ENCODE measurements at places on chromosomes 3 and 15.

GRCh38 chr15:51267051-51267702, 71.2 kb downstream of the CYP19A1 start:
- peak; percentile 5 for DNase-seq

DNA sequence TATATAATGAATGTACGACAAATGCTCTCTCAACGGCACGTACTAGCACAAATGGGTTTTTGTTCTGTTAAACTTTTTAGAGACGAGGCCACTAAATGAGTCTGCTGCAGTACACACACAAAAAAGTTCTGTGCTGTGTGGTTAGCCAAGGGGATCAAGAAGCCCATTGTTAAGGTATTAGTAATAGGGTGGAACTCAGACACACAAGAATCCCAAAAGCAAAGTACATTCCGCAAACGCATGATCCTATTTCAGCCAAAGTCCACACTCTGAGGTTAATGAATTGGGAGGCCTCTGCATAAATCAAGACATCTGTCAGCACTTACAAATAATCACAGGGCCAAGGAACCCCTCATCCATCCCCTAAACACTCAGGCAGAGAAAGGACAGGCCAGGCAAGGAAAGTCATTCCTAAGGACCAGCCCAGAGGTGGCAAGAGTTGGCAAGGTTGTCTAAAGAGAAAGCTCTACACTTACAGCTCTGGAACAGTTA, 12.1 kb downstream of the OSBPL10 start:
- DNase-seq: peak; percentile 97

DNA sequence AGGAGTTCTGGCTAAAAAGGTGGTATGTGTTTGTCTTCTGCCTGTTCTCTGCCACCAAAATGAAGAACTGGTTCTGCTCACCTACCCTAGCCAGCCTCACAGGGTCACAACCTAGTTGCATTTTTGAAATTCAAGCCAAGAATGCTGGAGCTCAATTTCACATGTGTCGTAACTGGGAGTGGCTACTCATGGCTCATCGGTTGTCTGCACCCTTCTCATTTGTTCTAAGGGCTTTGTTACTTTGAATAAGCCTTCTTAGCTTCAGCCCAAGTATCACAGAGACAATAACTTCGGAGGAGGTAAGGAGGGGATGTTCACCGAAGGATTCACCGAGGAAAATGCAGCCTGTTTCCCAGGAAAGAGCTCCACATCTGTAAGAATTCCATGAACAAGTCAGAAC, 134.3 kb upstream of the RARB start:
- DNase-seq: peak; percentile 9

- no peak for DNase-seq
These were observed 141.2 kb upstream of the LINGO1 start for GRCh38 chr15:77773903-77774302.

DNA sequence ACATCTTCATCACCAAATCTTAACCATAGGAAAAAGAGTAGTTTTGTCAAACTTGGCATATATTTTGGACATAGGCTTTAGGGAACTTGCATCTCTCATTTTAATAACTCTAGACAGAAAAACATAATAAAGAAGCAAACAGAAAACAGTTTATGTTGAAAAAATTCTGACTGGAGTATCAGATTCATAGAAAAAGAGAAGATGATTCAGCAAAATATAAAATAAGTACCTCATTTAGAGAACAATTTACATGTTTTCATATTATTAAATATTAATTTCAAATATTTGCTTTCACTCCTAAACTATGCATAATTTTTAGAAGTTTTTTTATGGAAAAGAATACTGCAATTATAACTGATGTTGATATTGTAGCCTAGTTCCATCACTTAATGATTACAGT, 12.5 kb downstream of the SATB1 start:
- DNase-seq: no peak

DNA sequence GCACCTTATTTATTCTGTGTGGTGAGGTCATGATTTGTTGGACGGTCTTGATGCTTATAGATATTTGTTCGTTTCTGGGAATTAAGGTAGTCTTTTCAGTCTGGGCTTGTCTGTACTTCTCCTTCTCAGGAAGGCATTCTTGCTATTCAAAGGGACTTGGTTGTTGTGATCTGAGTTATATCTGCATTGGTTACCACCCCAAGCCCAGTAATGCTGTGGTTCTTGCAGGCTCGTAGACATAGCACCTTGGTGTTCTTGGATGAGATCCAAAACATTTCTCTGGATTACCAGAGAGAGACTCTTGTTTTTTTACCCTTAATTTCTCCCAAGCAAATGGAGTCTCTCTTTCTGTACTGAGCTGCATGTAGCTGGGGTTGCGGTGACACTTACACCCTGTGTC, 128.0 kb upstream of the CBLB start:
- no peak for DNase-seq

- DNase-seq: no peak
These were observed 323.3 kb downstream of the DIPK2A start for GRCh38 chr3:144294659-144295538.

GRCh38 chr15:101675796-101676582, 23.8 kb upstream of the TM2D3 start:
- peak; percentile 74 for DNase-seq

GRCh38 chr3:31469385-31469784, 63.3 kb upstream of the STT3B start:
- DNase-seq: no peak

DNA sequence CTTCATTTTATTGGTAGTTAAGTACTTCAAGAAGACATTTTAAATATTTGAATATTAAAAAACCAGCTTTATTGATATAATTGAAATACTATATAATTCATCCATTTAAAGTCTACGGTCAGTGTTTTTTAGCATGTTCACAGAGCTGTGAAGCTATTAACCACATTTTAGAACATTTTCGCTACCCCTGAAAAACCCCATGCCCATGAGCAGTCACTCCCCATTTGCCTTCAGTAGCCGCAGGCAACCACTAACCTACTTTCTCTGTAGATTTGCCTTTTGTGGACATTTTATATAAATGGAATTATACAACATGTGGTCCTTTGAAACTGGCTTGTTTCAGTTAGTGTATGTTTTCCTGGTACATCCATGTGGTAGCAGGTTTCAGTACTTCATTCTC, 55.7 kb downstream of the GPR171 start:
- DNase-seq: no peak

DNA sequence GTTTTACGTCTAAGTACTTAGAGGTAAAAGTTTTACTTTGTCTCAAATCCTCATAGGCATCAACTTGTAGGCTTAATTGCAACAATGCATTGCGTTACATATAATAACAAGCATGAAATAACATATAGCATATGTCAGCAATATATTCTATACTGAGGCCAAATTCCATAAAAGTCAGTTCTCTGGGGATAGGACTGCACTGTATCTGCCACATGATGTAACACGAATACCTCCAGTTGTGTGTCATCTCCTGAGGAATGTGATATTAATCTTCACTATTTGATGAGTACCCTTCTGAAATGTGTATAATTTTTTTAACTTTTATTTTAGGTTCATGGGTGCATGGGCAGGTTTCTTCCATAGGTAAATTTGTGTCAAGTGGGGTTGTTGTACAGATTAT, 126.4 kb downstream of the IMPG2 start:
- DNase-seq: peak; percentile 91

GRCh38 chr3:112746675-112747280, 99.9 kb downstream of the CD200R1L start:
- peak; percentile 64 for DNase-seq

DNA sequence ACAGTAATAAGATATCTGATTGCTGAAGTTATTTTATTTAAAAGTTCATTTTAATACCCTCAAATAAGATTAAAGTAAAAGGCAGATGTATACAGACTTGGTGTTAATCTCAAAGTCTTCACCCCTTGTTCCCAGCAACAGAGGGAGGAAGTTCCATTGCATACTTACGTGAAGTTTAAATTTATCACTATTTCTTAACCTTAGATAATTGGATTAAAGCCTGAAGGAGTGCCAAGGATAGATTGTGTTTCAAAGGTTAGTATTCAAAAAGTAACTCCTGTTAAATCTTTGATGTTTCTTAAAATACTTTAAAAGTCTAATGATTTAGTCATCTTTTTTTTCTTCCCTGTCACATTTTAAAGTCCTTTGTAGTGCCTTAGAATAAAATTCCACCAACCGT, 39.3 kb downstream of the ATP1B3 start:
- DNase-seq: peak; percentile 41

- no peak for DNase-seq
These were observed 30.9 kb downstream of the RBMS3 start for GRCh38 chr3:29311795-29312194.

- no peak for DNase-seq
These were observed 2.2 kb upstream of the NR2F2 start for GRCh38 chr15:96328181-96328876.

DNA sequence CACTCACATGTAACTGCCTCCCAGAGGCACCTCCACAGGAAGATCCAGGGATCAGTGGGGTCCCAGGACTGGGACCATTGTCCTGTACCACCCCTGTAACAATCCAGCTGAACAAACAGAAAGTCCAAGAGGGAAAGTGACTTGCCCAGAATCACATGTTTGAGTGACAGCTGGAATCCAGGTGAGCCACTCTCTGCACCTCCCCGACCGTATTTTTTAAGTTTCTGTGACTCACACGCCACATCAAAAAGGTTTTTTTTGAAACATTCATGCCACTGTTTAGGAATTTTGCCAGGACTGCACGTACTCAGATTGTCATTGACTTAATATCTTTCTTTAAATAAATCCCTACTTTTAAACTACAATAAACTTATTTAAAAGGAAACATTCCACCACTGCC, 9.8 kb upstream of the SLC6A1 start:
- DNase-seq: no peak

DNA sequence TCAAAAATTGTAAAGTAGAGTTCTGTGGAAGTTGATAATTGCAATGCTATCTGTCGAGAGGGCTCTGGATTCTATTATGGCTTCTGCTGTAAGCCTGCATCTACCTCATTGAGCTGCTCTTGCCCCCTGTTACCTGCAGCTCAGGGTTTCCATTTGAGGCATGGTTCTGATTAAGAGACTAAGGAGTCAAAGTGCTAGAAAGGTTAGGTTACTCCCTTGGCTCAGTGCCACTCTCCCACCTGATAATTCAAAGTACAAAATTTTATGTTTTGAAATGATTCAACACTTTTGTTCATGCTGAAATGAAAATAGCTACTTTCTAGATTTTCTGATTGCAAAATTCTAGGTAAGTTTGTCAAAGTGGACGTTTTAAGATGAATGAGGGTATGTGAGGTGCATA, 220.5 kb upstream of the SATB1 start:
- no peak for DNase-seq

GRCh38 chr3:125024817-125025216, 31.0 kb downstream of the HEG1 start:
- no peak for DNase-seq

DNA sequence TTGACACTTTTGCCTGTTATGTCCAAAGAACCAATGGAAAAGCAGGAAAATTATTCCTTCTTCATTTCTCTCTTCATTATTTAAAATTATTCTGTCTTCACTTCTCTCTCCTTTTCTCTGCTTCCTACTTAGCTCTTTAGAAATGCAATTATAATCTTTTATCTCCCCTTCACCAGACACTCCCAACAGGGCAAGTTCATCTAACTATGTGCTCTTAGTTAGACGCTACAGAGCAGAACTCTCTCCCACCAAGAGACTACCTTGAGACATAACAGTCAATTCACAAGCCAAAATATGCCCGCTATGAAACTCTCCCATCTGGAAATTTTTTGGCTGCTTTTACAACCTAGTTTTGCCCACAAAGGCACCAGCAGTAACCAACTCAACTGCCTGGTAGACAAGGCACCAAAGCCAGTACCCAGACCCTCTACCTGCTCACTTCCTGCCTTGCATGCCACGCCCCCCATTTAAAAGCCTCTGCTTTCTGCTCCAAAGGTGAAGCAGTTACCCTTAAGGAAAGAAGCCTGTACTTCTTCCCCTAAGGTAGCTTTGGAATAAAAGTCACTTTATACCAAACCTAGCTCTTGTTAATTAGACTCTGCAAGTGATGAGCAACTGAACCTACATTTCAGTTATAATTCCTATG, 28.1 kb downstream of the CCRL2 start:
- DNase-seq: no peak

DNA sequence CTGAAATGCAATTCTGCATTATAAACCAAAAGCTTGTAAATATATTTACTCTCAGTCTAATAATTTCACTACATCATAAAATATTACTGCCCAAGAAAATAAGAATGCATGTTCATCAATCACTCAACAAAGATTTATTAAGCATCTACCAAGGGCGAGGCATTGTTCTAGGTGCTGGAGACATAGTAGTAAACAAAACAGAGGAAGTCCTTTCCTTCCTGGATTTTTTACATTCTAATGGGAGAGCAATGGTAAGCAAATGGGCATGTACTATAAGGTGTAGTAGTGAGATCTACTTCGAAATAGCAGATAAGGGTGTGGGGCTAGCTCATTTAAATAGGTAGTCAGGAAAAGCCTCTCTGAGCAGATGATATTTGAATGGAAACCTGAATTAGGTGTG, 10.8 kb upstream of the ZFYVE19 start:
- DNase-seq: no peak
